Nephron progenitor cell (in vitro differentiated cells): ENCODE measurements at places on chromosomes 6 and 20.

DNA sequence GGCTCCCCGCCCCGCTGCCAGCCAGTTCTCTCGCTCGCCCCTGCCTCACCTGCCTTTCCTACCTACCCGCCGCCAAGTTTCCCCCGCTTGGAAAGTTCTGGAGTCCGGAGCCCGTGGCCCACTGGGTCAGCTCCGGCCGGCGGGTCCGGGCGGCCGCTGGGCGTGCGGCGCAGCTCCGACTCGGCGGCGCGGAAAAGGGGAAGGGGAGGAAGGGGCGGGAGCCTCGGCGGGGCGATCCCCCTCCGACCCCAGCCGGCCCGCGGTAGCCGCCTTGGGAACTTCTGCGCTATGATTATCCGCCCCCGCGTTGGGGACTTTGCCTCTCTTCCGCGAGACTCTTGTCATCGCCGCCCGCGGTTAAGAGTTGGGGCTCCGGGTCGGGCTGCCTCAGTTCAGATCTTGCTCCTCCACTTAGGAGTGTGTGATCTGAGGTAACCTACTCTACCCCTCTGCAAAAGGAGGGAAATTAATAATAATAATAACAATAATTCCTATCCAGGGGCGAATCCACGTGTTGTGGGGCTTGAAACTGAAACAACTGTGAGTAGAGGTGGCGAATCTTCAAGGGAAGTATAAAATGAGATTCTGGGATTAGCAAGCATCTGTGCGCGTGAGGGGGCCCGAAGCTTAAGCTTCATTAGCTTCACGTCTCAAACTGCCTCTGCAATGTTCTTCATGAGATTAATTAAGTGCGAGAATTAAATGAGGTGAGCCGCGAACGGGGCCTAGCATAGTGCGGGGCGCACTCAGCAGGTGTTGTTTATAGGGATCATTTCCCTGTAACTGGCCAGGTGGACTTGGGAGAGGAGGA is 30.8 kb downstream of the SF3B5 start:
- H3K4me1 ChIP-seq = peaks cover 12% of the 10 kb centered on the region
- peak overlapping the region; percentile 82 for H3K4me3 ChIP-seq
- peaks cover 91% of the 10 kb centered on the region for H3K27me3 ChIP-seq
- H3K36me3 ChIP-seq = no peaks in the 10 kb centered on the region
- H3K27ac ChIP-seq = no peak overlapping the region
- peak; percentile 54 for DNase-seq

- H3K27ac ChIP-seq = no peak overlapping the region
- H3K4me3 ChIP-seq = no peak overlapping the region
- DNase-seq = no peak
- H3K36me3 ChIP-seq = no peaks in the 10 kb centered on the region
Observed at GRCh38 chr20:20204256-20204655, 151.9 kb downstream of the CFAP61 start.

DNA sequence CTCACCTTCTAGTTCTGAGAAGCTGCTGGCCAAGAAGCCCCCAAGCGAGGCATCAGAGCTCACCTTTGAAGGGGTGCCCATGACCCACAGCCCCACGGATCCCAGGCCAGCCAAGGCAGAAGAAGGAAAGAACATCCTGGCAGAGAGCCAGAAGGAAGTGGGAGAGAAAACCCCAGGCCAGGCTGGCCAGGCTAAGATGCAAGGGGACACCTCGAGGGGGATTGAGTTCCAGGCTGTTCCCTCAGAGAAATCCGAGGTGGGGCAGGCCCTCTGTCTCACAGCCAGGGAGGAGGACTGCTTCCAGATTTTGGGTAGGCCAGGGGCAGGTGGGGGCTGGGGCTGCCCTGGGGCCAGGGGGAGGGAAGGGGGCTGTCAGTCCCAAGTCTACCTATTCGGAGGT is 2.3 kb downstream of the MYLK2 start:
- no peak overlapping the region for H3K4me3 ChIP-seq
- H3K27me3 ChIP-seq = peaks cover 4% of the 10 kb centered on the region
- H3K27ac ChIP-seq = no peak overlapping the region
- peaks cover 9% of the 10 kb centered on the region for H3K4me1 ChIP-seq
- DNase-seq = no peak

DNA sequence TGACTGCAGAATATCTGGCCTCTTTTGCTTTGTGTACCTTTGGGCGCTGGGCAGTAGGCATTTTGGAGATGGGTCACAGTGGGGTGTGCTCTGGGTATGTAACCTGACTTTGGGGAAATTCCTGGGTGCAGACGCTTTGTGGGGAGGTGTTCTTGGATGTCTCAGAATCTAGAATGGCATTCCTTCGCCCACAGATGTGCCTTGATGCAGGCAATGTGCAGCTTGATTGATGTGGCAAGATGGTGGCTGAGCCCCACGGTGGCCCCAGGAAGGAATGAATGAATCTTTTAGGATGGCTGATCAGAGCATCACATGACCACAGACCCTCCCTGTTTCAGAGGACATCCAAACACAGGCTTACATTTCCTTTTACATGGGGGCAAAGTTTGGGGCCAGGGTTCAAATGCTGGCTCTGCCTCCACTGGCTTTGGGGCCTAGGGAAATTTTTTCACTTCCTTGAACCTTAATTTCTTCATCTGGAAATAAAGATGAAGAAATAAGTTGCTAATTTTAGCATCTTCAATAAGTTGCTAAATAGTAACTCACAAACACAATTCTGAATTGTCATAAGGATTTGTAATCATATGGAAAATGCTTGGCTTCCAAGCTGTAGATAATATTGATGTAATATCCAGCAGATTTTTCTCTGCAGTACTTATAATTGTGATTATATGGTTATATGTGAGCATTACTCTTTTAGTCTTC is 5.6 kb downstream of the PPP1R16B start:
- H3K27ac ChIP-seq = no peak overlapping the region
- no peak for DNase-seq

DNA sequence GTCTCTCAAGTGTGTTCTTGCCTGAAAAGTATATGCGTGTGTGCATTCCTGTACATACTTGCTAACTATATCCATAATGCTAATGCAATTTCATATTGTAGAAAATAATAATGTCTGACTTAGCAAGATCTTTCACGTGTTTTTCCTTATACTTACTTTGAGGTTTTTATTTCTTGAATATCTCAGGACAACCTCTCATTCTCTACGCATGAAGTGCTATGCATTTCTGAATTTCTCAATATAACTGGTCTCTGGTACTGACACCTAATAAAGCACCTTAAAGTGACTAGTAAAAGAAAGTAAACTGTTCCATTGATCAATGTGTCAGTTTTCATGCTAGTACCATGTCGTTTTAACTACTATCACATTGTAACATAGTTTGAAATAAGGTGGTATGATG is 589.9 kb upstream of the ADGRB3 start:
- no peak overlapping the region for H3K4me3 ChIP-seq
- no peak for DNase-seq
- H3K36me3 ChIP-seq = no peaks in the 10 kb centered on the region
- no peak overlapping the region for H3K27ac ChIP-seq

- no peak for DNase-seq
- no peak overlapping the region for H3K27ac ChIP-seq
- no peaks in the 10 kb centered on the region for H3K27me3 ChIP-seq
- peaks cover 4% of the 10 kb centered on the region for H3K36me3 ChIP-seq
Observed at GRCh38 chr6:21103626-21104224, 489.8 kb upstream of the SOX4 start.

DNA sequence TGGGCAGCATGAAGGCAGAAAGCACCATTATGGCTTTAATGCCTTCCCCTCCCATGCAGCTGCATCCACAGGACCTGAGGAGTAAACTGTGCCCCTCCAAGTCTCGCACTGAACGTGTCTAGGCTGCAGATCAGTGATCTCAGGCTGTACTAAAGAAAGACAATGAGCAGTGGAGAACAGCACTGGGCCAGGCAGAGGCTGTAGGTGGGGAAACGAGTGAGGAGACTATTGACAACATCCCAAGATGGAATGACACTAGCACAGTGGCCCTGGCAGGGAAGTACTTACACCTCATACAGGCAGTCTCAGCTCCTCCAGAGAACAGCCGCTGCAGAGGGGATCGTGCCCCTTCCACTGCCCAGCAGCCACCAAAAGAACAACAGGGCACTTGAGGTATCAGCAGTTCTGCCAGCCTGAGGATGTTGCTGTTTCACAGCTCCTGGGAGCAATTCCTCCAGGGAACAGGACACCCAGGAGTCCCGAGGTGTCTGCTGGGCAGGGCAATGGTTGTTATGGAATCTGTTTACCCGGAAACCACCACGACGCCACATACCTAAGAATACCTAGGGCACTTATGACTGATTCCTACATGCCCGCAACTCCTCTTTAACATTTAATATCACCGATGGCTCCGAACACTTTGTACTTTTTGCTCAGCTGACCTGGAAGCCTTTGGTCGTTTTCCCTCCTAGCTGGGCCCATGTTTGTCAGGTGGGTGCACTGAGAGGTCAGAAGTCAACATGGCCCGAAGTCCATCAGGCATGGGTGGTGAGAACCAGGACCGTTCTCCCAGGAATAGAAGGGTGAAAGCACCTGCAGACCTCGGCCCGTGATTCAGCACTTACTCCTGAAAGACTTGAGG is 79.1 kb downstream of the SLC22A23 start:
- no peak overlapping the region for H3K4me3 ChIP-seq
- H3K4me1 ChIP-seq = peaks cover 74% of the 10 kb centered on the region
- DNase-seq = no peak
- H3K27me3 ChIP-seq = no peaks in the 10 kb centered on the region
- peak overlapping the region; percentile 70 for H3K27ac ChIP-seq
- peaks cover 4% of the 10 kb centered on the region for H3K36me3 ChIP-seq

DNA sequence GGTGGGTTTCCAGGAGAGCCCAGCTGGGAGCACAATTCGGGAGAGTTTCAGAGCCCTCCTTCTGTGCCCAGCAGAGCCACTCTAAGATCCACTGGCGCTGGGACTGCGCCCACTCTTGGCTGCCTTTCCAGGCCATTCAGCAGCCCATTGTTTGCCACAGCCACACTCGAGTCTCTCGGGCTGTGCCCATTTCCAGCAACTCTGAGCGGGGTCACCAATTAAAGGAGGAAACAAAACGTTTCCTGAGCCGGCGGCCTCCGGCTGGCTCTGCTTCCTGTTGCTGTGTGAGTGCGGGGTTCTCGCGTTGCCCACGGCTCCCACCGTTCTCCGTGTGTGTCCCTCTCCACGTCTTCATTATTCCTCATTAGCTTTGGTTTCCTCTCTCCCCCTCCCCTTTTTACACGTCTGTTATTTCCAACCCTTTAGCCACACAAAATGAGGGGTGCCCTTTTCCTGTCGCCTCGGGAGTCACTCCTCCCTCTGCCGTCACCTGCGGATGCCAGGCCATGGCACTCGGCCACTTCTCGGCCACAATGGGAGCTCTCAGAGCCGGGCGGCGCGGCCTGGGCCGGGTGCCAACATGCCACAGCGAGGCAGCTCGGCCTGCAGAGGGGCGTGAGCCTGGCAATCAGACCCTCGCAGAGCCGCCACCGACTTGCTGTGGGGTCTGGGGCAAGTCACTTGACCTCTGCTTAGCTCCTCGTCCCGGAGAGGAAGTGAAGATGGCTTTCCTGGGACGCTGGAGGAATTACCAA is 94.3 kb upstream of the NKX2-2 start:
- peaks cover 50% of the 10 kb centered on the region for H3K27me3 ChIP-seq
- no peak for DNase-seq
- H3K36me3 ChIP-seq = no peaks in the 10 kb centered on the region
- no peak overlapping the region for H3K27ac ChIP-seq
- H3K4me3 ChIP-seq = no peak overlapping the region
- no peaks in the 10 kb centered on the region for H3K4me1 ChIP-seq

GRCh38 chr20:57397693-57398108 is 6.5 kb downstream of the RBM38 start:
- H3K27ac ChIP-seq = peak overlapping the region; percentile 73
- H3K27me3 ChIP-seq = no peaks in the 10 kb centered on the region
- H3K36me3 ChIP-seq = peaks cover 58% of the 10 kb centered on the region
- DNase-seq = no peak
- peak overlapping the region; percentile 25 for H3K4me3 ChIP-seq
- H3K4me1 ChIP-seq = peaks cover 85% of the 10 kb centered on the region
